ENCODE measurements at places on chromosomes 6 and 20.
A peak's percentile ranks its signal among the peaks of the same experiment; 100 is the strongest.

DNA sequence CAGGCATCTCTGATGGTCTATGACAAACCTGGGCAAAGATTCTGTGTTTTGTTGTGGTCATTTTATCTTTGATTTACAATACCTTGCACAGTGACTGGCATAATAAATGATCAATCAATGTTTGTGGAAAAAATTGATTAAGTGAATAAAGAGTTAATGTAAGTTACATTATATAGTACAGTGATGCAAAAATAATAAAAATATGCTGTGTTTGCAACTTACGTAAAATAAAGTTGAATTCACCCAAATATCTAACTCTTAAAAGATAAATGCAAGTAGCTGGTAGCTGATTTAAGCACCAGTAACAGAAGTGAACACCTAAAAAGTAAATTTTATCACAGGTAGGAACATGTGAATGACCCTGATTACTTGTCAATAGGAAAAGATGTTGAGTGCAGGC, 176.0 kb upstream of the THEMIS start:
- DNase-seq, result no peak

DNA sequence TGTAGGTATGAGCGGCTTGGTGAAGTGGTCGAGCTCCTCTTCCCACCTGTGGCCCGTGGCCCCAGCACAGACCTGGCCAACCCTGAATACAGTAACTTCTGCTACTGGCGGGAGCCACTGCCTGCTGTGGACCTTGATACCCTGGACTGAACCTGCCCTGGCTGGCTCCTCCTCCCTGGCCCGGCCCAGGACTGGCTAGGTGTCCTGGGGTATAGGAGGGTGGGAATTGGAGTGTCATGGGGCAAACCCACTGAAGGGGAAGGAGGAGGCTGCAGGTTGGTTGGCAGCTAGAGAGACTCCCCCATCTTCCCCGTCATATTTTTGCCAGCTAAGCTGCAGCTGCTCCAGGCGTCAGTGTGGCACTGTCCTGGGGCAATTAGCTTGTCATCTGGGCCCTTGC, 7.9 kb downstream of the EMILIN3 start:
- no peak for DNase-seq

- no peak for DNase-seq
Measured at GRCh38 chr20:61801065-61801360, 264.7 kb downstream of the TAF4 start.

- no peak for DNase-seq
Measured at GRCh38 chr6:56026455-56027180, 151.2 kb upstream of the BMP5 start.

- peak; percentile 6 for DNase-seq
Measured at GRCh38 chr6:91476000-91476399, 889.1 kb upstream of the MAP3K7 start.

DNA sequence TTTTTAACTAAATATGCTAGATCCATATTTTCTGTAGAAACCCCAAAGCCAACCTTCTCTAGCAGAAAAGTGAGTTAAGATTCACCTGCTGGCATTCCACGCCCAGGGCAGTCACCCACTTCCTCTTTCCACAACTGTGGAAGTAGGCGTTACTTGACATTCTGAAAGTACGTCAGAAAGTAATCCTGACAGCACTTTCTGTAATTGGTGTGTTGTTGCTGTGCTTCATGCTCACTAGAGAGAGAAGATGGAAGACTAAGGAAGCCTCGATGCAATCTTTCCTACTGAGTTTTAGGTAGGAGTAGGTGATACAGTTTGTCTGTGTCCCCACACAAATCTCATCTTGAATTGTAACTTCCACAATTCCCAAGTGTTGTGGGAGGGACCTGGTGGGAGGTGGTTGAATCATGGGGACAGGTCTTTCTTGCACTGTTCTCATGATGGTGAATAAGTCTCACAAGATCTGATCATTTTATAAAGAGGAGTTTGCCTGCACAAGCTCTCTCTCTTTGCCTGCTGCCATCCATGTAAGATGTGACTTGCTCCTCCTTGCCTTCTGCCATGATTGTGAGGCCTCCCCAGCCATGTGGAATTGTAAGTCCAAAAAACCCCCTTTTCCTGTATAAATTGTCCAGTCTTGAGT, 101.1 kb downstream of the MAP3K7 start:
- DNase-seq, result no peak

GRCh38 chr6:155443168-155443567, 12.5 kb downstream of the NOX3 start:
- DNase-seq, result no peak

GRCh38 chr6:15369838-15370237, 124.0 kb downstream of the JARID2 start:
- DNase-seq, result no peak

- peak; percentile 74 for DNase-seq
Measured at GRCh38 chr20:40997116-40997515, 31.5 kb upstream of the TOP1 start.

DNA sequence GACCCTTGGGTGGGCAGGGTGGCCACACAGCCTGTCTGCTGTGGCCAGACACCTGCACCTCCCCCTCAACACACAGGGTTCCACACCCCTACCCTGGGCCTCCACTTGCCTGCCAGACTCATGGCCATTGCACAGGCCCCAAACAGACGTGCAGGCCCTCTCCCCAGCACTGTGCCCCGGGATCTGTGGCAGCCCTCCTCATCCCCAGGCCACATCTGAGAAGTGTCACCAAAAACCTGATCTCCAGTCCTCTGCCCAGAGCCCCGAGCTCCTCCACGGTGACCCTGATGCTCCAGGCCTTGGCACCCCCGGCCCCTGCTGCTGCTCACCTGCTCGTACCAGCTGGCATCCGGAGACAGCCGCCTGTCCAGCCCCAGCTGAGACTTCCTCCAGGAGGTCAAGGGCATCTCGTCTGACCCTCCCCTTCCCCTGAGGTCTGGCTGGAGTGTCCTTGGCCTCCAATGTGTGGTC, 160.1 kb downstream of the DLL1 start:
- DNase-seq, result no peak

GRCh38 chr6:38248500-38249234, 391.1 kb downstream of the BTBD9 start:
- DNase-seq, result no peak

- no peak for DNase-seq
Measured at GRCh38 chr20:25211273-25211672, 15.8 kb downstream of the ENTPD6 start.

- DNase-seq, result no peak
Measured at GRCh38 chr20:55057779-55058415, 582.5 kb downstream of the DOK5 start.

DNA sequence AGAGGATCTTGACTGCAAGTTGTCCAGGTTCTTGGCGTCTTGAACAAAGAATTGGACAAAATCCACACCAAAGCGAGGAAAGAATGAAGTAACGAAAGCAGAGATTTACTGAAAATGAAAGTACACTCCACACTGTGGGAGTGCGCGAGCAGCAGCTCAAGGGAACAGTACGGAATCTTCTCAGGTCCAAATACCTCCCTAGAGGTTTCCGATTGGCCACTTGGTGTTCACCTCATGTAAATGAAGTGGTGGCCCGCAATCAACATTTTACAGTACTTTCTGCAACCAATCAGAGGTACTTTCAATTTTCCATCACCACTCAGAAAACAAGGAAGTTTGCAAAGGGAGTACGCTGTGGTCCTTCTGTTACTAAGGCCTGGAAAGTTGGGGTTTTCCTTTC, 122.4 kb downstream of the PTPRK start:
- peak; percentile 86 for DNase-seq

- DNase-seq, result no peak
Measured at GRCh38 chr6:116371120-116371917, 572 bp downstream of the DSE start.

DNA sequence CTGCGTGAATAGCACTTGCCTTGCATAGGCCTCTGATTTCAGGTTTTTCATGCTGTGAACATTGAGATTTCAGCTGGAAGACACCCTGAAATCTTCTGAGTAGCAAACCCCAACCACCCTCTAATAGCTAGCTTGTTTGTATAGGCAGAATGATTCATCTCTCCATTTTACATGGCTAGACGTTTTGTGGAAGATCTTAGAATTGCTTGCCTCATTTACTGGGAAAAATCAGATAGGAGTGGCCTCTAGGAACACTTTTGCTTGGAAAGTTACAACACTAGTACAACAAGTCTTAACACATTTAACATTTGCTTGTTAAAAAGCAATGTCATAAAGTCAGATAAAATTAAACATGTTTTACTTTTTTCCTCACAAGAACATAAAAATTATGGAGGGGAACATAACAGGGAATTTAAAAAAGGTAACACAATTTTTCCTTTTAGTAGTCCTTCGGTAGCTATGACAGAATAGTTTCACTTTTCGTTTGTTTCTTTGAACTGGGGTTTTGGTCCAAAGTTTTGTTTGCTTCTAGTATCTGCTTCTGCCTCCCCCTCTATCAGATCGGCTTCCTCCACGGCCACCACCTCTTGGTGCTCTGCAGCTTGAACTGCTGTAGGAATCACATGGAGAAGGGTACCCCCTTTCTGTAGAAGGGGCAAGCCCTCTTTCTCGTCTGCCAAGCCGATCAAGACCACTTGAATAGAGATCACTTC, 102.2 kb upstream of the PTCHD4 start:
- DNase-seq, result no peak

GRCh38 chr6:72661411-72661810, 39.5 kb downstream of the KCNQ5 start:
- no peak for DNase-seq

GRCh38 chr6:150112233-150112632, 30.6 kb upstream of the PPP1R14C start:
- no peak for DNase-seq

DNA sequence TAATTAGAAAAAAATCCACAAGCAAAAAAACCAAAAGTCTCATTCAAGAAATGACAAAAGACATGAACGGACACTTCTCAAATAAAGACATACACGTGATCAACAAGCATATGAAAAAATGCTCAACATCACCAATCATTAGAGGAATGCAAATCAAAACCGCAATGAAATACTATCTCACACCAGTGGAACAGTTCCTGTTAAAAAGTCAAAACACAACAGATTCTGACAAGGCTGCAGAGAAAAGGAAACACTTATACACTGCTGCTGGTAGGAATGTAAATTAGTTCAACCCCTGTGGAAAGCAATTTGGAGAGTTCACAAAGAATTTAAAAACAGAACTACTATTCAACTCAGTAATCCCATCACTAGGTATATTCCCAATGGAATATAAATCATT, 58.0 kb downstream of the IRAK1BP1 start:
- DNase-seq, result no peak

GRCh38 chr20:37669062-37669772, 24.6 kb upstream of the CTNNBL1 start:
- DNase-seq, result no peak

- DNase-seq, result no peak
Measured at GRCh38 chr20:23631981-23632710, 5.6 kb downstream of the CST3 start.

DNA sequence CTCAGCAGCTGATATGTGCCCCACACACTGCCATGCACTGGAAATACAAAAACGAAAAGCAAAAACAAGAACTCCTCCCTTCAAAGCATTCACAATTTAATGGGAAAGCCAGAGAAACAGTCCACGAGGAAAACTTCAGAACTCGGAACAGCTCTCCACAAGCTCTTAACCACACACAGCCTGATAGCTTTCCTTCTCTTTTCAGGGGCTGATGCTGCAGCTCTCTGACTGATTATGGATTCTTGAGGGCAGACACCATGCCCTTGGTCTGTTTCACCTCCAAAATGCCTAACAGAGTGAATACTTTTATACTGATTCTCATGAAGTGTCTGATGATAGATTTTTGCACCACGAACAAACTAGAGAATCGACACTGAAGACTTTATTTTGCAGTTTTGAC, 282.1 kb downstream of the CD83 start:
- no peak for DNase-seq

DNA sequence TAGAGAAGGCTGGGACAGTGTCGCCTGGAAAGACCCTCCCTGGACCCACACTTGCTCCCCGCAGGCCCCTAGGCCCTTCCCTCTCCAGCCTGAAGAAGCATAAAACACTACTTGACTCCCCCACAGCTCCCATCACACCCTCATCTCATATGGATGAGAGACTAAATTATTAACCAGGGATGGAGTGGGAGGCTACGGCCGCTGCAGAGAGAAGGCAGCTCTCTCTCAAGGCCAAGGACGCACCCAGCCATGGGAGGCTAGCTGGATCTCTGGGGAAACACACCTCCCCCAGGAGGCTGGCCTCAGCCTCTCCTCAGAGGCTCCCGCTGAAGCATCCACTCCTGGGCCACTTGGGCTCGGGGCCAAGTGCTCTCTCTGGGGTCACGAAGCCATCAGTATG, 102.5 kb downstream of the GRM4 start:
- DNase-seq, result no peak

DNA sequence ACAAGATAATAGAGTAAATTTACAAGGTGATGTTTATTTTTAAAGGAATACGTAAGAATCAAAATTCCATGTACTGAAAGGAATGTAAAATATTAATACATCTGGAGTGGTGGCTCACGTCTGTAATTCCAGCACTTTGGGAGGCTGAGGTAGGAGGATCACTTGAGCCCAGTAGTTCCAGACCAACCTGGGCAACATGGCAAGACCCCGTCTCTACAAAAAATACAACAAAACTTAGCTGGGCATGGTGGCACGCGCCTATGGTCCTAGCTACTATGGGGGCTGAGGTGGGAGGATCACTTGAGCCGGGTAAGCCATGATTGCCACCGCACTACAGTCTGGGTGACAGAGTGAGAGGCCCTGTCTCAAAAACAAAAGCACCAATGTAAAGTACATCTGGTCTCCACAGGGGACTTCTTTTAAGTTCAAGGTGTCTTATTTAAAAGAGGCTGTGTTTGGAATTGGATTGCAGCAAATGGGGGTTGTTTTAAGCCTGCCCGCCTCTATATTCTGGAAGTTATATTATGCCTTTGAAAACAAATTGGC, 36.9 kb downstream of the ARID1B start:
- no peak for DNase-seq

GRCh38 chr6:28296520-28297060, 15.2 kb downstream of the PGBD1 start:
- DNase-seq, result no peak

- DNase-seq, result no peak
Measured at GRCh38 chr6:155955038-155955437, 499.4 kb upstream of the NOX3 start.

DNA sequence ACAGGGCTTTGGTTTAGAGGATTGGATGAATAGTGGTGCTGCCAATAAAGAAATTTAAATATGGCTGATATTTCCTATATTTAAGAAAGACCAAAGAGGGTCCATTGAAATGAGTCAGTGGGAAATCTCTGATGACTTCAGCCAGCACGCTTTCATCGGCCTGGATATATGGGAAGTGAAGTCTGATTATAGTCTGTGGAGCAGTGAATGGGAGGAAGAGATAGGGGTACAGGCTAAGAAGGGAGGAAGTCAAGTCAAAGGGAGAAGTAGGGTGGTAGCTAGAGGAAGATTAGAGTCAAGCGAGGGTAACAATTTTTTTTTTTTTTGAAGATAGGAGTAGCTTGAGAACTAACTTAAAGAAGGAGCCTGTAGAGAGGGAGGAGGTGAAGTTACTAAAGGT, 22.7 kb downstream of the SLC16A10 start:
- no peak for DNase-seq
